ENCODE measurements at places on chromosomes 12 and 14.

GRCh38 chr14:29353513-29353912, 574.1 kb downstream of the PRKD1 start:
- DNase-seq, result no peak

DNA sequence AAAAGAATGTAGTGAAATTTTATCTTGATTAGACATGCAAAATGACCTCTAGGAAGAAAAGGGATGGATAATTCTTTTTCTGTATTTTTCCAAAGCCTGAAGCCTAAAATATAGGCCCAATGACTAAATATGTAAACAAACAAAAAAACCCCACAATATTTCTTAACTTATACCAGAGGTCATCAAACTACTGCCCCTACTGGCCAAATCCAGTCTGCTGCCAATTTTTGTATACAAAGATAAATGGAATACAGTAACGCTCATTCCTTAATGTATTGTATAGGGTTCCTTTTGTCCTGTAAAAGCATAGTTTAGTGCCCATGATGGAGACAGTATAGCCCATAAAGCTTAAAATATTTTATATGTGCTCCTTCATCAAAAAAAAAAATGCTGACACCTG, 145.7 kb upstream of the ALG10 start:
- no peak for DNase-seq

DNA sequence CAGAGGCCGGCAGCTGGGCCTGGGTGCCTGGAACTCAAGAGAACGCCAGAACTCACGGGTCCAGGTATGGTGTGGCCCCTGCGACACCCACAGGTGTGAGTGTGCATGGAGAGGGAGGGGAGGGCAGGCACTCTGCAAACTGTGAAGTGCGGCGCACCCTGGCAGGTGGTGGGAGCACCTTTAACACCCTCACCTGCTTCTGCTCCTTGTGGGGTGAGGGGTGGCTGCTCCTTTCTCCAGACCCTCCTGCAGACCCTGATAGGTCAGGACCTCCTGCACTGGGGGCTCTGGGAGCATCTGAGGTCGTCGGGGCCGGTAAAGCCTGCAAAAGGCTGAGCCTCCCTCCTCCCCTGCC, 324.7 kb upstream of the SFSWAP start:
- no peak for DNase-seq

DNA sequence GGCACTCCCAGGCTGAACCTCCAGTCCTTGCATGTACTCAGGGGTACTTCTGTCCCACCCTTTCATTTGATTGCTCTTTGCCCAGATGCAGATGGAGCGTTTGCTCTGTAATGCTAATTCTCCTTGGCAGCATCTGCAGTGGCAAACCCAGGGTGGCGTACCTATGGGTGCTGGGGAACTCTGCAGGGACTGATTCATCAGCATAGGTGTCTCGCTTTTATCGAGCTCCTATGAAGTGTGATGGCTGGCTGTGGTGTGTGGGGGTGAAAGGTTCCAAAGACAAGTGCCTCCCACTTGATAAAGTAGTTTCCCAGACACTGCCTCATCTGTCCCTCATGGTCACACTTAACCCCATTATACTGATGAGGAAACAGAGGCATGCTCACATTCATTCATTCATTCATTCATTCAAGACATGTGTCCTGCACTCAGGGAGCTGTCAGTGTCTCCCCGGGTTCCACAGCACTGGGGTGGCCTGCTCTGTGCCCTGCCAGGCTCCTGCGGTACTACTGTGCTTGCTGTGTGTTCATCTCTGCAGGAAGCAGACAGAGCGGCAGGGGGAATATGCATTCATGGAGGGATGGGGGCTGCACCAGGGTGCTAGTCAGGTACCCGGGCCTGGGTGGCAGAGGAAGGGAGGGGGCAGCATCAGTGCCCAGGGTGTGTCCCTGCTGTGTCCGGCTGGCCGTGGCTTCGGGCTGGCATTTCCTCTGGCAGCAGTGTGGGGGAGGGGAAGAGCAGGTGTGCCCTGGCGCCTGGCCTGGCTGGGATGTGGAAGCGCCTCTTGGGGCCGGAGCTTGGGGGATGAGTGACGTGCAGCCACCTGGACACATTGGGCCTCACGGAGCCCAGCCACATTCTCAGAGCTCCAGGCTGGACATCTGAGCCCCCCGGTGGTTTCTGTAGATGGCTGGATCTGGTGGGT, 110.9 kb downstream of the TSPAN9 start:
- no peak for DNase-seq
